ENCODE measurements at places on chromosomes 16 and 17.

GRCh38 chr17:12815642-12816141 is 26.4 kb downstream of the ARHGAP44 start:
- DNase-seq, result no peak

- DNase-seq, result no peak
These were observed 35.8 kb upstream of the LGALS9 start for GRCh38 chr17:27595208-27595607.

DNA sequence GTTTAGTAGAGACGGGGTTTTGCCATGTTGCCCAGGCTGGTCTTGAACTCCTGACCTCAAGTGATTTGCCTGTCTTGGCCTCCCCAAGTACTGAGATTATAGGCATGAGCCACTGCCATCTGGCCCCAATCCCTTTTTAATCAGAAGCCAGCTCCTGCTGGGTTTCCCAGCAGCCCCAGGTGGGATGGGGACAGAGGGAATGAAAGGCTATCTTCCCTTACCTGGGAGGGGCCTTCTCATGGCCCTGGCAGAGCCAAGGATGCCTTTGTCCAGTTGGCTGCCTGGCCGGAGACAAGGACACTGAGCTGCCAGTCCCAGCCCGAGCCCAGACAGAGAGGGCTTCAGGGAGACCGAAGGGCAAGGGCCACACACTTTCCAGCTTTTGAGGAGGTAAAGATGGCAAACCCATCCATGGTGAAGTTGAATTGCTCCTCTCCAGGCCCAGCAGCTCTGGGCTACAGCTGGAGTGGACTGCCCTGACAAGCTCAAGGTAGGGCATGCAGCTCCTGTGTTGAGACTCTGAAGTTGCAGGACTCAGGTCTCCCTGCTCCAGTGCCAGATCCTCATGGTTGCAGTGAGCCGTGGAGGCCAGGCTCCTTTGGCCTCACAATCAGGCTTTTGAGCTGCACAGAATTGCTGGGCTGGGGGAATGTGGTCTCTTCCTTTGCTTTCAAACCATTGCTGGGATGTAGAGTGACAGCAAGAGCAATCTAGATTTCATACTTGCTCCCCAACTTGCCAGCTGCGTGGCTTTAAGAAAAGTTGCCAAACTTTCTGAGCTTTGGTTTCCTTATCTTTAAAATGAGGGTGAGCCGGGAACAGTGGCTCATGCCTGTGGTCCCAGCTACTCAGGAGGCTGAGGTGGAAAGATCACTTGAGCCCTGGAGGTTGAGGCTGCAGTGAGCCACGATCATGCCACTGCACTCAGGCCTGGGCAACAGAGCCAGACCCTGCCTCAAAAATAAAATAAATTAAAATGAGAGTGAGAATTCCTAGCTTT is 44.5 kb upstream of the IL34 start:
- peak; percentile 44 for DNase-seq

DNA sequence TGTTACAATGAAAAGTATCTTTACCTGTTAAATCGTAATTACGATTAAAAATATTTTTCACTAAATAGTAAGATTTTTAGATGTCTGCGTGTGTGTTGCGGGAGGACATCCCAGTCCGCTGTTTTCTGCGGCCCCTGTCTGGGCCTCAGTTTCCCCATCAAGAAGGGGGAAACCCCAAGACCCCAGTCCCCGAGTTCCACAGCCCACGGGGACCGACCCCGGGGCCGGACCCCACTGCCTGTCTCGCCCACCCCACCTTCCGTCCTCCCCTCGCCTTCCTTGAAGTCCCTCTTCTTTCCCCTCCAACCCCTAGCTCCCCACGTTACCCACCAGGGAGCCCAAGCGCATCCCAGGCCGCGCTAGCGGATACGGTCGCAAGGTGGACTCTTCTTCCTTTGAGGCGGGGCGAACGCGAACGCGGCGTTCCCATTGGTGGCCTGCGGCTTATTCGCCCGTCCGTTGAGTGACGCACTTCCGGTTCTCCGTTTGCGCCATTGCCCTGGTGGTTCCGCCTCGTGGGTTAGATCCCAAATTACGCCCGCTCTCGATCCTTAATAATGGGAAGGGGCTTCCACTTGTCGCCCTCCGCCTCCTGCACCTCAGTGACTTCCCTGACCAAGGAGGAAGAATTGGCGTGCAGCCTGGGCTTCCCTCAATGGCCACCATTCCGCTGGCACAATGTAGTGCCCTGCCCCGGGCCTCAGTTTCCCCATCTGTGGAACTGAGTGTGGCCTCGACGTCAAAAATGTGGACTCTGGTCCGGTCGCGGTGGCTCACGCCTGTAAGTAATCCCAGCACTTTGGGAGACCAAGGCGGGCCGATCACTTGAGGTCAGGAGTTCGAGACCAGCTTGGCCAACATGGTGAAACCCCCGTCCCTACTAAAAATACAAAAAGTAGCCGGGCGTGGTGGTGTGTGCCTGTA is at the start of gene NSMCE1:
Gene NSMCE1 (minus strand): TSS at position 397 of the 924 bp plus-strand sequence. CDS start 11,202 bp downstream, outside the sequence.
- peak; percentile 79 for DNase-seq

DNA sequence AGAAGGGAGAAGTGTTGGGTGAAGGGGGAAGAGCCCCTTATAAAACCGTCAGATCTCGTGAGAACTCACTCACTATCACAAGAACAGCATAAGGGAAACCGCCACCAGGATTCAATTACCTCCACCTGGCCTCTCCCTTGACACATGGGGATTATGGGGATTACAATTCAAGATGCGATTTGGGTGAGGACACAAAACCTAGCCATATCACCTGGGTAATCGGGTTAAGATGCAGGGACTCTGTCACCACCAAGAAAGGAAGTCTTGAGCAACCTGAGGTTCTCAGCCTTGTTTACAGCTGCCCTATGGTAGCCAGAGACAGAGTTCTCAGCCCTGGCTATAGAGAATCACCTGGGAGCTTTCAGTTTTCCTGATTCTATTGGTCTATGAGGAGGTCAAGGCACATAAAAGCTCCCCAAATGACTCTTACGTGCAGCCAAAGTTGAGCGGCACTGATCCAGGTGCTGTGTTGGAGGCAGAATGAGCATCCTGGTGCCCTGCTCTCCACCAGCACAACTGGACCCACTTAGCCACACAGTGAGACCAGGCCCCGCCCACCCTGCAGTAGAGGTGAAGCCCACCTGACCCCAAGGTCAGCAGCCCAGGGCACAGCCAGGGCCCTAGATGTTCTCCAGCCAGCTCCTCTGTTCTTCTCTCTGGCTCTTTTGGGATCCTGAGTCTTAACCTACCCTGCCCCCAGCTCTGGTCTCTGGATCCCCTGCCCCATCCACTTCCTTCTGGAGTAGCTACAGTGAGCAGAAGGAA is 138.5 kb upstream of the CDH5 start:
- DNase-seq, result no peak

DNA sequence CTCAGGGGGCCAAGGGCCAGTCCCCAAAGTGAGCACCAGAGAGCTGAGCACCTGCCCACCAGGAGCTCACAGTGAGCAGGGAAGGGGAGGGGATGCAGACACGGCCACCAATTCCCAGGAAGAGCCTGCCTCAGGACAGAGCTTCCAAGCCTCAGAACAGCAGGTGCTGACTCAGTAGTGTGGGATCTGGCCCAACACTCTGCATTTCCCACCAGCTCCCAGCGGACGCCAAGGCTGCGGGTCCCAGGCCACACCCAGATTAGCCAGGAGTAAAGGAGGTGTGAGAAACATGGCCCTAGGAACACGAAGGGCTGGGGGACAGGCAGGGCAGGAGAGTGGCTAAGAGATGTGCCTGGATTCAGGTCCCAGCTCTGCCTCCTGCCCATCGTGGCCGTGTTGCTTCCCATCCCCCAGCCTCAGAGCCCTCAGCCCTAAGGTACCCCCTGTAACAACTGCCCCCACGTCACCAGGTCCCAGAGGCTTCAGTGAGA is 28.4 kb upstream of the EIF1 start:
- DNase-seq, result no peak

All from DMS79 (cell line).